ENCODE measurements at places on chromosomes 12 and 14.

GRCh38 chr14:99938896-99939295 lies 126.3 kb upstream of the EVL start:
- DNase-seq = no peak

DNA sequence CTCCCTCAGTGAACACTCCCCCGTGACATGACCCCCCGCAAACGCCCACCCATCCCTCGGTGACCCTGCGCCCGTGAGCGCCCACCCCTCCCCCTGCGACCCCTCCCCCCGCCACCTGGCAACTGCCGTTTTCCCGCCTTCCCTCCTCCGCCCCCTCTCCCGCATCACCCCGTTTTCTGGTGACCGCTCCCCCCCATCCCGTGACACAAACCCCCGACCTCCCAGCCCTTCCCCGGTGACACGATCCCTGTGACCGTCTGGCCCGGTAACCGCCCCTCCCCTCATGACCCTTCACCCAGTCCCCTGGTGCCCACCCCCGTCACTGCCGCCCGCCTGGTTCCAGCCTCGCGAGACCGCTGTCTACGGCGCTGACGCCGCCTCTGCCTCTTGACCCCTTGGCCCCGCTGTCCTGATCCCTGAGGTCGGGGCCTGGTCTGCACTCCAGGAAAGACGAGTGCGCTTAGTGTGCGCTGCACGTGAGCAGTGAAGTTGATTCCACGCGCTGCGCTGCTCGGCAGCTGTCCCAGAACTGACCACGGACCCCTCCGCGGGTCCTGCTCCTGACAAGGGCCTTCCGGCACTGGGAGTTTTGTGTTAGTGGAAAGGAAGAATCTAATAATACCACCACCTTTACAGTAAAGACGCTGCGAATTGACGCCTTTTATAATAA lies 59.4 kb downstream of the DDX51 start:
- DNase-seq = peak; percentile 70

DNA sequence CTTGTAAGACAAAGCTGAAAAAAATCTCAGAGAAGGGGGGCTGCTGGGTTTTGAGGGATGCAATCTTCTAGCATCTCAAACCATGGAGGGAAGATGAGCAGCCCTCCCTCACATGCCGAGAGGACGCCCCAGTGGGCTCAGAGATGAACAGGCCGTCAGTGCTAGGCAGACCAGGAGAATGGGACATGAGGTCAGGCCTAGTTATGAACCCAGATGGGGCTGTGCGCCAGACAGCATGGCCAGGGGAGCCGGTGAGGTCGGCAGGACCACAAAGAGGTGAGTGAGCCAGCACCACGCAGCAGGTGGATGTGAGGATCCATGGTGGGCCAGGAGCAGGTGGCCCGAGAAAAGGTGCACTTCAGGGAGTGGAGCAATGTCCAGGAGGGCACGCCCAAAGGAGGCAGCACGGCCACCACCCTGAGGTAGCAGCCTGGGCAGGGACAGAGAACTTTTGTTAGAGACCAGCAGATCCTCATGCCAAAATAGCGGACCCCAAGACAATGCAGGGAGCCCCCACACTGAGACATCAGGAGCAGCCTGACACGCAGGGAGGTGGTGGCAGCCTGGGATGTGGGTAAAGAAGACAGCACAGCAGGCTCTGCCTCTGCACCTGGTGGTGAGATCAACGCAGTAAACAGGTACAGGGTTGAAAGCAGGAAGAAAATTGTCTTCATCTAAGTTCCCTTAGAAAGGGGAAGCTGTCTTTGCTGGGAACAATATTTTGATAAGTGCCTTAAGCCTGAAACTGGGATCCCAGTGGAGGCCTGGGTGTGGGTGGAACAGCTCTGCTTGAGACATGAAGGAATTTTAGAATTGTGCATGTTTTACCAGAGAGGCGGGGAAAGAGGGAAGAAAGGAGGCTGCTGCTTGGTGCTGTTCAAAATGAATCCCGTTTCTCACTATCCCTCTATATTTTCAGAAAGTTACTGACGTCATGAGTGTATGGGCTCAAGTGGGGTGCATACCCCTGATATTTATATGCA lies 17.8 kb upstream of the MCRS1 start:
- no peak for DNase-seq

DNA sequence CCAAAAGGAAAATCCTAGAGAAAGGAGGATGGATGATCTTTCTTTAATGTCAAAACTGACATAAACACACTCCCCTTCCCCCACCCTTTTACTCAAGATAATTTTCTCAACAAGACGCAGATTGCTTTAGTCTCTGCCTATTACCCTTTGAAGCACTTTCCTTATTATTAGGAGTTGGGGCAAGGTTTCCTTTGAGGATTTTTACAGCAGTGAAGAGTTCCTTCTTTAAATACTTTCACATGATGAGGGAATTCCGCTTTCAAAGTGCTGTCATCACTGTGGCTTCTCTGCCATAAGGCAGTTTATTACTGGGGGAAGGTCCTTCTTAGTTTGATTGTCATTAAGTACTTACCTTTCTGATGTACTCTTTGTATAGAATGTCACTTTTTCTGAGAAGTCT lies 172.1 kb downstream of the MSRB3 start:
- DNase-seq = no peak

- no peak for DNase-seq
Measured at GRCh38 chr14:104144911-104145825, 6.8 kb downstream of the KIF26A start.

DNA sequence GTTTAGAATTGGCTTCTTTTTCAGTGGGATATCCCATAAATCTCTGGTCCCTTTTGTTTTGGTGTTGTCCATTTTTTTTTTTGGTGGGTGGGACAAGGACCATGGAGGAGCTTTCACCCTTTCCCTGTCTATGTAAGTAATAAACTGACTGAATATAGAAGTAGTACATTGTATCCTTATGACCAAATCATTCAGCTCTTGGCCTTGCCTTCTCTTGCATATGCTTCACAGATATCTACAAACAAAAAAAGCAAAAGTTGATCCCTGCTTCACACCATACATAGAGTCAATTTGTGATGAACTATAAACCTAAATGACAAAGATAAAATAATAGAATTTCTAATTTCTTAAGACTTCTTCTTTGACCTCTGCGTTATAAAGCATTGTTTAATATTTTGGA lies 59.8 kb downstream of the SIX1 start:
- no peak for DNase-seq

GRCh38 chr12:93638095-93638494 lies 39.1 kb upstream of the CRADD start:
- DNase-seq = no peak

DNA sequence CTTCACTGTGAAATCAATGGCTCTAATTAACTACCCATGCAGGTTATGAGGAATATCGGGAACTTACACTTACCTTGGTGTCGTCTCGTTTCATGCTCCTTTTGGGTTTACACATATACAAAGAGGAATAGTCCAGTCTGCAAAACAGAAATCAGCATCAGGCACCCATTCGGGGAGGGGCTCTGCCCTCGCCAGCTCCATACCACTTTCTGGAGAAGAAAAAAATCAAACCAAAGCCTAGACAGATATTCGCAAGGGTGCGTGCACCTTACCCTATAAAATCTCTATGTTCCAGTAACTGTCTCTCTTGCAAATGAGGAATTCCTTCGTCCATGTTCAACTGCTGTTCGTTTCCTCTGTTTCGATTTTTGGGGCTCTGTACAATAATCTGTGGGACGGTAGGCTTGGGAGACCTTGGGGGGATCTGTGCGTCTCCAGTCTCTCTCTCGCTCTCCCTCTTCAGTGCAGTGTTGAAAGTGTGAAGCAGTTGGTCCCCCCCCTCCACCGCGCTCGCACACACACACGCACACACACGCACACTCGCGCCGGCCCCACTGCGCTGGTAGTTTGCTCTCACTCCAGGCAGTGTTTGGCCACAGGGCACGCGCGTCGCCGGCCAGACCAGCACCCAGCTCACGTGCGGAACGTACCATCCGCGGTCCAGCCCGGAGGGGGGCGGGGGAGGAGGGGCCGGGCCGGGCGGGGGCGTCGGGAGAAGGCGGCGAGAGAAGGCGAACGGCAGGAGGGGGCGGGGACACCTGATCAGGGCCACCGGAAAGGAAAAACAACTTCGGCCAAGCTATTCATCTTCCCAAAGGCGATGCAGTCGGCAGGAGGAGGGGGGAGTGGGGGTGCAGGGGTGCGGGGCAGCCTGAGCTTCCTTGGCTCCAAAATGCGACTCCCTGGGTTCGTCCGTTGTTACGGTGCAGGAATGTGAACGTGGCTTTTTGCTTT lies at the start of gene BHLHE41:
Gene BHLHE41 (minus strand): TSS at position 592 of the 954 bp plus-strand sequence. CDS start 258 bp downstream, at position 334.
- peak; percentile 46 for DNase-seq

GRCh38 chr14:57987596-57988300 lies 121.9 kb upstream of the SLC35F4 start:
- DNase-seq = no peak

GRCh38 chr12:94561943-94562411 lies 88.4 kb downstream of the TMCC3 start:
- DNase-seq = no peak

DNA sequence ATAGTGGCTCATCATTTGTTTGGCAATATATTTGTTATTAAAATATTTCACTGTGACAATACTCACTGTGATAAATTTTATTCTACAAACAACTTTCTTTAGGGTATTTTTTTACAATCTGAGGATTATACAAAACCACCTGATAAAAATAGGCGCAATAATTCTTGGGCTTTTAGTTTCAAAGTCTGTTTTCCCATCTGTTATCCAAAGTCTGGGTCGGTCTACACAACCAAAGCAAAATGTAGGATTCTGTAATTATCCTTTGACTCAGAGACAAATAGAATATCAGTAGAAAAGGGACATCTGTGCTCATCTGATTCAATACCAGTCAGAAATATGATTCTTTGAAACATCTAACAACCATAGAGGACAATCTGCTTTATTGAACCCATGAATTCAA lies 271.8 kb upstream of the AMIGO2 start:
- DNase-seq = no peak

DNA sequence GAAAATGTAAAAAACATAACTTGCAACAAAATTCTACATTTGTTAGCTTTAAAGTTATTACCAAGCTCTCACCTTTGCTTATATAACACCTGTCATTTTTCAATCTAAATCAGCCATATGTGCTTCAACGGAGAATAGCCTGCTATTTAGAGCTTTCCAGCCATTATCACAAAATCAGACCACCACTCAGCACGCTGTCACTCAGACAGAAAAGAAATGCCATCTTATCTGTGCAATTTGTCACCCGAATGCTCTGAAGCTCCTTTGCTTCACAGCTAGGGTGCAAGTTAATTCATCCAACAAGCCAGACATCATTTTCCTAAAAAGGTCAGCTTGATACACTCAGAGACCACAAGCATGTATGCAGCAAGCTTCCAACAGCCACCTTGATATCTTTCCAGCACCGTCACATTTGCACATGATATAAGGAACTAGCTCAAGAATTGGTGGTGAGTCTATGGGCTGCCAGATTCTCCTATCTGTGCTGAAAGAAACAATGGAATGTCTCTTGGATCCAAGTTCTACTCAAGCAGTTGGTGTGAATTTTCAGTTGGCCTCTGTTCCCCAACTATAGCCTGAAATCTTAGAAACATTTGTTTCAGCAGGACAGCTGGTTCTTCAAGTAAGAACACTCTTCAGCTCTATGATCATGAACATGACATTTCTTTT lies 20.0 kb upstream of the IFNG-AS1 start:
- no peak for DNase-seq

DNA sequence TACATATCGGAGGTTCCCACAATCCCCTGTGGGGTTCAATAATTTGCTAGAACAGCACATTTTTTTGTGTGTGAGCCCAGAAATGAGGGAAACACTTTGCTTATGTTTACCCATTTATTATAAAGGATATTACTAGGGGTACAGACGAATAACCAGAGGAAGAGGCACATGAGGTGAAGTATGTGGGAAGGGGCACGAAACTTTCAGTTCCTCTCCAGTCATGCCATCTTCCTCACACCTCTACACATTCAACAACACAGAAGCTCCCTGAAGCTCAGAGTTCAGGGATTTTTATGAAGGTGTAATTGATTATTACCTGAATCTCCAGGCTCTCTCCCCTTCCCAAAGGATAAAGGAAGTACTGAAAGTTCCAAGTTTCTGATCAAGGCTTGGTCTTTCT lies 30.2 kb upstream of the DYRK2 start:
- no peak for DNase-seq

DNA sequence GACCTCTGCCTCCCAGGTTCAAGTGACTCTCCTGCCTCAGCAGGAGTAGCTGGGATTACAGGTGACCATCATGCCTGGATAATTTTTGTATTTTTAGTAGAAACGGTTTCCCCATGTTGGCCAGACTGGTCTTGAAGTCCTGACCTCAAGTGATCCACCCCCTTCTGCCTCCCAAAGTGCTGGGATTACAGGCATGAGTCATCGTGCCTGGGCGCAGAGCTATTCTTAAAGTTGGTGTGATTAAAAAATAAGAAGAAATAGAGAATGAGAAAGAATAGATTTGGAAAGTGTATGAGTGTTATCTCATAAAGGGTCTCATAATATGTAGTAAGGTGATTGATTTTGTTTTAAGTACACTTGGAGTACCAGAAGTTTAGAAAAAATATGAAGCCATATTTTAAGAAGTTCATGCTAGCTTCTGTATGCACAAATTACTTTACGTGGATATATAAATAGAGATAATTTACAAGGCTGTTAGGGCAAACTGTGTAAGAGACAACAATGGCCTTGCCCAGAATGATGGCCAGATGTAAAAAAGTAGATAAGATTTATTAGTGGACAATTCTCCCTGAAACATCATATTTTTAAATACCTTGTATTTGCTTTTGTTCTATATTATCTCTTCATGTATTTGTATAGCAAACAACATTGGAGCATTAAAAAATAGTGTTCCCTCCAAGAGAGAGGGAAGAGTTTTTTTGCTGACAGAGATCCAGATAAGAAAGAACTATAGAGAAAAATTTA lies 1108.5 kb downstream of the SLC16A7 start:
- DNase-seq = no peak

DNA sequence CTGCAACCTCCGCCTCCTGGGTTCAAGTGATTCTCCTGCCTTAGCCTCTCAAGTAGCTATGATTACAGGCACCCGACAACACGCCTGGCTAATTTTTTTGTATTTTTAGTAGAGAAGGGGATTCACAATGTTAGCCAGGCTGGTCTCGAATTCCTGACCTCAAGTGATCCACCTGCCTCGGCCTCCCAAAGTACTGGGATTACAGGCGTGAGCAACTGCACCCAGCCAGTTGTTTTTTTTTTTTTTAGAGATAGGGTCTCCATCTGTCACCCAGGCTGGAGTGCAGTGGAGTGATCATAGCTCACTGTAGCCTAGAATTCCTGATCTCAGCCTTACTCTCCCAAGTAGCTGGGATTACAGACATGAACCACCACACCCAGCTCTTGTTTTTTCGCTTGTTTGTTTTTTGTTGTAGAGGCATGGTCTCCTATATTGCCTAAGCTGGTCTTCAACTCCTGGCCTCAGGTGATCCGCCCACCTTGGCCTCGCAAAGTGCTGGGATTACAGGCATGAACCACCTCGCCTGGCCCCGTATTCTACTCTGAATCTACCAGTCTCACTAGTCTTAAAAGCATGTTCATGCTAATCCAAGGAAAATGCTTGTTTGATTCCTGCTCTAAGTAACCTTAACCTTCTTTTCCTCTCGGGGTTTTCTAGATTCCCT lies 31.7 kb upstream of the STRN3 start:
- DNase-seq = no peak
